ENCODE measurements at places on chromosomes 5 and 9.

- no peak for DNase-seq
Measured at GRCh38 chr5:127962491-127962890, 121.1 kb upstream of the SLC12A2 start.

DNA sequence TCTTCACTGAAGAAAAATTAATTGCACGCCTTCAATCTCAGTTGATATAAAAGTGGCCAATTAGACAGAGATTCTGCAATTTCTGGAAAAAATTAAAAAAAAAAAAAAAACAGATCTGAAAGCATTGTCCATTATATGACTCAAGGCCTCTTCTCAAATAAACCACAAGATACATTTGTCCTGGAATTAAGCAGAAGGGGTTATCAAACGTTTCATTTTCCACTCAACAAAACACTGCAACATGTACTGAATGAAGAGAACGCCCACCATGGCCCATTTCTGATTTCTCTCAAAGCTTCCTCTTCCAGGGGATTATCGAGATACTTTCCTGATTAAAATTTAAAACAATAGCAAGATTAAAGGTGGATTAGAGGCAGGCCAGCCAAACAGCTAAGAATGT, 5.8 kb upstream of the PAPPA start:
- no peak for DNase-seq

GRCh38 chr5:152329207-152329606, 75.9 kb downstream of the NMUR2 start:
- DNase-seq: no peak

DNA sequence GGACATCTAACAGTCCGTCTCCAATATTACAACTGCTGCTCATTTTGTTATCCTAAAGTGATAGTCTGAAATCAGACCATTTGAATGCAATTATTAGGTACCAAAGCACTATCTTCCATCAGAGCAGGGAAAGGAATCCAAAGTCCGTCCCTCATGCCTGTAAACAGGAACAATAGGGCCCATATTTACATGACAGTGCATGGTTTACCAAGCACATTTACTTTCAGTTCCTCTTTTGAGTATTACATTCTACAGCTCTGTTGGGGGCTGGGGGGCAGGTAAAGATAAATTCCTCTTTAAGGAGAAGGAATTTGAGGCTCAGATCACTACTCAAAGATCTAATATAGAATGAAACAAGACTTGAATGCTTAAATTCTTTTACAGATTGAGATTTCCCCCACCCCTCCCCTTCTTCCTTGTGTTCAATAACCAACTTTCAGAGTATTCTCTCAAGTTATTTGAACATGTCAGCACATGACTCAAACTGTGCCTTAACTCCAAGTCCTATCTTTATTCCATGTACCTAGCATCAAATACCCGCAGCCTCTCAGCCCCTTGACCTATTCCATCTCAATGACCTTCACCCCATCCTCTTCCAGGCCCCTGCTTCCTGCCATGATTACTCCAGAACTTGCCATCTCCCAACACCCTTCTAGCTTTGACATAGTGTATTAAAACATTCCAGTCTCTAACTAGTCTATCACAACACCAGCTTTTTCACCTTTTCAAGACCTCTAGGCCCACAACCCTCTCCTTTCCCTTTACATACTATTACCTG, 71.0 kb downstream of the BRINP1 start:
- DNase-seq: no peak

GRCh38 chr5:137619191-137619870, 116.6 kb downstream of the KLHL3 start:
- no peak for DNase-seq

GRCh38 chr5:74251141-74252035, 389.1 kb downstream of the ENC1 start:
- DNase-seq: no peak

GRCh38 chr9:99201603-99202002, 20.1 kb downstream of the ALG2 start:
- DNase-seq: no peak

GRCh38 chr9:125241863-125242739, 958 bp upstream of the HSPA5 start:
- DNase-seq: peak; percentile 44

DNA sequence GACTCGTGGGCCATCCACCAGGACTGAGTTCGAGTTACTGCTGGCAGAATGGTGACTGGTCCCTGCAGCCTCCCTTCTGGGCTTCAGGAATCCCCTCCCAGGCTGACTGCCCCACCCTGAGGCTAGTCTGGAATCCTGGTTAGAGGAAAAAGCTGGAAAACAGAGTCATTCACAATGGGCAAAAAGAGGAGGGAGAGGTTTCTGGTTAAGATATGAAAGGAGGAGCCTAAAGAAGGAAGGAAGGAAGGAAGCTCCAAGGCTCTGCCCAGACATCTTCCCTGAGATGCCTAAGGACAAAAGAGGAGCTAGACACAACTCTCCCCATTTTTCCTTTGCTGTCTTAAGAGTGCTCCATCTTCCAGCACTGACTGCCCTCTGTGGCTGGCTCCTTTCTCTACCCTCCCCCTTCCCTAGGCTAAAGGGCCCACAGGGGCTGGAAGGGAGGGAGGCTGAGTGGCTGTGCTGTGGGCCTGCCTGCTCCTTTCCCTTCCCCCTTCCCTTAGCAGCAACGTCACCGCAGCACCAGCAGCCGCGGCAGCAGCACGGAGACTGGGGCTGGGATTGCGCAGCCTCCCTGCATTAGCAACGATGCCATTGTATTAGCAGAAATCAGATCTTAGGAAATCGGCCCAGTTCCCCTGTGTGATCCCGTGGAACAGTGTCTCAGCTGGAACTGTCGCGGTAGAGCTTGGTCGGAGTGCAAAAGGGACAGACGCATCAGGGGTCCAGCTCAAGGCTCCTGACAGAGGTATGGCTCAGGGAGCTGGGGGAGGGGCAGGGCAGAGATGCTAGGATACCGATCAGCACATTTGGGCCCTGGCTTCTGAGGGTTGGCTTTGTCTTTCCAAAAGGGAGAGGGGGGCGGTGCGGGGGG, 48.7 kb downstream of the RUSC2 start:
- DNase-seq: no peak

DNA sequence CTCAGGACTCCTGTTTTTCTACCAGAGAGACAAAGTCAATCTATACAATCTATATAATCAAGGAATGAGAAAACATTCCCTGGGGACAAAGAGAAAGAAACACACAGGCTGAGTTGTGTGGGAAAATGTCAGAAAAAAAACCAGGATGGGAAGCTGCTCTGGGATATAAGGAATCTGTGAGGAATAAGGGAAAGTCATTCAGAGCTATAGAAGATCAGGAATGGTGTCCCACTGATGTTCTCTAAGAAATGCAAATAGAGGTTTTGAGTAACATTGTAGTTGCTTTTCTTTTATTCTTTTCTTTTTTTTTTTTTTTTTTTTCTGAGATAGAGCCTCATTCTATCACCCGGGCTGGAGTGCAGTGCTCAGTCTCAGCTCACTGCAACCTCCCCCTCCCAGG, 605.9 kb upstream of the KLF4 start:
- DNase-seq: no peak

DNA sequence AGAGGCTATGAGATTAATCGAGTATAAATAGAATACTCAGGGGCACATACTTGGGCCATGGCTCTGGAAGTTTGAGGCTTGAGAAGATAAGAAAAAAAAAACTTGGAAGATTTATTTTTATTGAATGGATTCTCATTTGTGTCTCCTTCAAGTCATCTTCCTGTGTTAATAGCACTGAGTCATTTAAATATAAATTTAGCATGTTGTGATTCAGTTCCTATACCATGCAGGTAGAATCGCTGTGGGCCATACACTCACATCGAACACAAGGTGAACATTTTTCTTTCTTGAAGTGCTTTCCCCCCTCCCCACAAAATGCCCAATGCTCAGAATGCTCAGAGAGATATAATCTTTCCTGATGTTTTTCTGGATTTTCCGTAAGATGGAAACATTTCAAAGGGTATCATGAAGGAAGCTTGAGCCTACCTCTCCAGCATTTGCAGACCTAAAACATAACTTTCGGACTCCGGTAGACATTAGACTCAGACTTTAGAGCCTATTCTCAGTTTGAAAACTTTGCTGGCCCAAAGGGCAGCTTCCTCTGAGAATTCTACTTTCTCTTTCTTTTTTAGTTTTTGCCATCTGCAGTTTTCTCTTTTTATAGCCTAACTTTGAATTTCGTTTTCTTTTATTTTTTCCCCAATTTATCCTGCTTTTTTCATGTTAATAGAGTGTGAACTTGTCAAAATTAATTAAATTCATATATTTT, 737.6 kb upstream of the NUDT12 start:
- no peak for DNase-seq

All from activated naive CD4-positive, alpha-beta T cell treated with Interleukin-2 at 50 U/mL for 16 hours (primary cell).